T-helper 1 cell (primary cell): ENCODE measurements at places on chromosomes 7 and 10.

- no peak for DNase-seq
These were observed 2.6 kb upstream of the EGFR start for GRCh38 chr7:55016061-55016745.

DNA sequence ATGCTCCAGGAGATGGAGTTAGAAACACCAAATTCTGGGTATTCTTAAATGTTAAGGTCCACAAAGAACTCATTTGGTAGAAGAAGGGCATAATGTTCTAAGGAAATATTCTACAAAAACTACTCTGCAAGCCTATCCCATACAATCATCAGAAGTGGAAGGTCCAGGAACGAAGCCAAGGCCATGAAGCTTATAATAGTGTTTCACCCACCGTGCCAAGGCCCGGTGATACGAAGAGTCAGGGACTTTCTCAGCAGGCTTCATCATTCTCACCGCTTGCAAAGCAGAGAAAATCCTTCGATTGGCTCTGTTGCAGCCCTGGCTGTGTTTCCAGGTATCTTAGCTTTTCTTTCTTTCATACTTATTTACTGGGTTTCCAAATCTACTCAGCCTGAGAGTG lies 351.9 kb upstream of the CELF2 start:
- DNase-seq: no peak

- no peak for DNase-seq
These were observed 35.2 kb downstream of the CFAP58 start for GRCh38 chr10:104388830-104389229.

- no peak for DNase-seq
These were observed 5.5 kb downstream of the USP6NL start for GRCh38 chr10:11605807-11606408.

DNA sequence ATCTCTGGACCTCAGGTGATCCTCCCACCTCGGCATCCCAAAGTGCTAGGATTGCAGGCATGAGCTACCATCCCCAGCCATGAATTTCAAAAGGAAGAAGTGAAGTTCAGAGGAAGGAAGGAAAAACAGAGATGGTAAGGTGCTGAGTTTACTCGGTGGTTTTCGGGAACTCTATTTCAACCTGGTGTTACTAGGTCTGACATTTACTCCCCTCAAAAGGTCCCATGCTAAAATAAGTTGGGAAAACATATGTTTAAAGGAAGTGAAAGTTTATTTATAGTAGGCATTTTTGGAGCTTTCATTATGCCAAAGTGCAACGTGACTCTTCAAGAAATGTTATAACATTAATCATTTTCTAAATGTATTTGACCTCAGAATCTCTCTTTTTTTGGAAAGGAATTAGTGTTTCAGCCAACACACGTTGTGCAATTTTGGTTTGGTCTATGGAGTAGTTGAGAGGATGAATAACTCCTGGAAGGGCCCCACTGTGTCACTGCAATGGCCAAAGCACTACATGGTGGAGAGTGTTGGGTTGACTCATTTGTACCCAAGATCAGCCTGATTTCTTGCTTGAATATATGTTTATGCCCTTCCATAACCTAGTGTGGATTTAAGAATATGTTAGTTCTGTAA lies 114.7 kb upstream of the FAM171A1 start:
- no peak for DNase-seq

GRCh38 chr10:30169342-30169741 lies 110.0 kb upstream of the JCAD start:
- no peak for DNase-seq

- no peak for DNase-seq
These were observed 73.7 kb downstream of the INPP5A start for GRCh38 chr10:132611026-132611910.

GRCh38 chr7:6256677-6257535 lies 15.5 kb downstream of the CYTH3 start:
- DNase-seq: no peak

DNA sequence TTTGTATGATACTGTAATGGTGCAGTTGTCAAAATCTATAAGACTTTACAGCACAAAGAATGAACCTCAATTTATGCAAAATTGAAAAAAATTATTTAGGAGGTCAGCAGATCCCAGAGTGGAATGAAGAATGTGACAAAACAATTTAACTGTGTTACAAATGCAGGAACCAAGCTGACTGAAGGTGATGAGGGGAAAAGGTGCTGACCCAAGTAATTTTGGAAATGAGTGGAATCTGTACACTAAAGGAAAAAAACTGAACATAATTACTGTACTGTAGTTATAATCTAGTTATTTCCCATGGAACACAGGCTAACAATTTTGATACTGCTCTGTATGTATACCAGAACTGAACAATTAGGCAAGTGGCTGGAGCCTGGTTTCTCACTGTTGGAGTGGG lies 31.2 kb upstream of the ZCCHC24 start:
- no peak for DNase-seq

- no peak for DNase-seq
These were observed 42.7 kb downstream of the ZMIZ1 start for GRCh38 chr10:79111427-79111826.

GRCh38 chr10:94992811-94993210 lies 54.4 kb downstream of the CYP2C9 start:
- no peak for DNase-seq

GRCh38 chr7:138885383-138886147 lies 87.6 kb upstream of the ATP6V0A4 start:
- DNase-seq: no peak

- DNase-seq: peak; percentile 12
These were observed 44.2 kb downstream of the PDLIM1 start for GRCh38 chr10:95246582-95247051.

- no peak for DNase-seq
These were observed 64.2 kb downstream of the CFAP46 start for GRCh38 chr10:132878091-132878729.

GRCh38 chr10:113158183-113158582 lies 208.1 kb downstream of the TCF7L2 start:
- DNase-seq: no peak
